ENCODE measurements at places on chromosomes 16 and 17.

DNA sequence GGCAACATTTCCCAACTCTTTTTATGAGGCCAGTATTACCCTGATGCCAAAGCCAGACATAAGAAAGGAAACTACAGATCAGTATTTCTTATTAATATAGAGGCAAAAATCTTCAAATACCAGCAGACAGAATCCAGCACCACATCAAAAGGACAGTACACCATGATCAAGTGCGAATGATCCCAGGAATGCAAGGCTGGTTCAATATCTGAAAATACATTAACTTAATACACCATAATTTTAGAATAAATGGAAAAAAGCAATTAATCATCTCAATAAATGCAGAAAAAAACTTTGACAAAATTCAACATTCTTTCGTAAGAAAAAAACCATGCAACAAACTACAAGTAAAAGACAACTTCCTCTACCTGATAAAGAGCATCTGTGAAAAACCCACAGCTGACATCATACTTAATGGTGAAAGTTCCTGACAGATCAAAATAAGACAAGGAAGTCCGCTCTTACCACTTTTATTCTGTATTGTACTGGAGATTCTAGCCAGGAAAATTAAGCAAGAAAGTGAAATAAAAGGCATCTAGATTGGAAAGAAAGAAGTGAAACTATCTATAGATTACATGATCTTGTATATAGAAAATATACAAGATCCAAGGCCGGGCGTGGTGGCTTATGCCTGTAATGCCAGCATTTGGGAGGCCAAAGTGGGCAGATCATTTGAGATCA is 26.4 kb upstream of the MAPK3 start:
- DNase-seq = no peak

- DNase-seq = no peak
Observed at GRCh38 chr16:80670170-80670865, 129.5 kb downstream of the DYNLRB2 start.

DNA sequence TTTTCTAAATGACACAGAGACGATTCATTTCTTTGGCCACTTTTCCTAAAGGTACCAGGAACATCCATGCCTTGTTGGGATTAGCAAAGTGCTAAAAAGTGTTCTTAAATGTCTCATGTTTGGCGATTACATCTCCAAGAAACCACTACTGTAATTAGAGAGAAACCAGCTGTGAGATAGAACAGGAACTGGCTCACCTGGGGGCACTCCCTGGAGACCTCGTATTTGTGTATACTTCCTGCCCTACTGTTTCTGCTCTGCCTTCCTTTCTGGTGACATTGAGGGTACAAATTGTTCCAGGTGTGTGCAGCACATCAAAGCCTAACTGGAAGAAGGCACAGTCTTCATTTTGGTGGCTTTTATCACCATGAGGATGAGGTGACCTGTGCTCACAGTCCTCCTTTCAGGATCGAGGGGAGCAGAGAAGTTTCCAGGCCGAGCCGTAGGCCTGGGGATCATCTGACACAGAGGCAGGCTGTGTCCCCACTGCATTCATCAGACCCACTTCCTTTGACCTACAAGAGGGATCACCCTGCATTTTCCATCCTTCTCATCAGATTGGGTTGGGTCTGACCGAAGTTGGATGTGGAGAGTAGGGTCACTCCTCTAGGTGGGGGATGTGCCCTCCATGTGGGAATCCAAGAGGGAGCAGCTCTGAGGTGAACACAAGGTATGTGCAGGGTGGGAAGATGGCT is 23.7 kb downstream of the CCL4 start:
- DNase-seq = no peak

DNA sequence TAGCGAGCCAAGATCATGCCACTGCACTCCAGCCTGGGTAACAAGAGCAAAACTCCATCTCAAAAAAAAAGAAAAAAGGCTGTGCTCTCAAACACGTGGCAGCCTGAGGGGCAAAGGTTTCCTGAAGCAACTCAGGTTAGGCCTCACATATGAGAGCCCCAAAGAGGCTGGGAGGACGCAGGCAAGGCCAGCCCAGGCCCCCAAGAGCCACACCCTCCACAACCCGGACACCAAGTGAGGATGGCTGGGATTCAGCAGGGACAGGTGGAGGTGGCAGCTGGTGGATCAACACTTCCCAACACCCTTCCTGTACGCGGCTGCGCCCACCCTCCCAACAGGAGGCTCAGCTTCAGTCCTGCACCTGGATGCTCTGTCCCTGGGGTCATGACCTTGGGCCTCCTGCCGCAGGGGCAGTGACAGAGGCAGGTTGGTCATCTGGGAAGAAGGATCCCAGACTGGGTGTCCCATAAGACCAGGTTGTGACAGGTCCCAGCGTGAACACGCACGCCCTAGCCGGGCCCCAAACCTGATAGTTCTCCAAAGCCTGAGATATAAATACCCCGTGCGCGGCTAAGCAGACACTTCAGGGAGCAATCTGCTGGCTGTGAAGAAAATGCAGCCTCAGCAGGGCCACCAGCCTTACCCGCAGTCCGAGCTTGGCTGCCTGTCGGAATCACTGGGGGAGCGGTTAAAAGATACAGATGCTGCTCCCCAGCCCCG is 78.1 kb downstream of the TIMM22 start:
- no peak for DNase-seq

- DNase-seq = no peak
Observed at GRCh38 chr17:50397919-50398285, 579 bp upstream of the LRRC59 start.

DNA sequence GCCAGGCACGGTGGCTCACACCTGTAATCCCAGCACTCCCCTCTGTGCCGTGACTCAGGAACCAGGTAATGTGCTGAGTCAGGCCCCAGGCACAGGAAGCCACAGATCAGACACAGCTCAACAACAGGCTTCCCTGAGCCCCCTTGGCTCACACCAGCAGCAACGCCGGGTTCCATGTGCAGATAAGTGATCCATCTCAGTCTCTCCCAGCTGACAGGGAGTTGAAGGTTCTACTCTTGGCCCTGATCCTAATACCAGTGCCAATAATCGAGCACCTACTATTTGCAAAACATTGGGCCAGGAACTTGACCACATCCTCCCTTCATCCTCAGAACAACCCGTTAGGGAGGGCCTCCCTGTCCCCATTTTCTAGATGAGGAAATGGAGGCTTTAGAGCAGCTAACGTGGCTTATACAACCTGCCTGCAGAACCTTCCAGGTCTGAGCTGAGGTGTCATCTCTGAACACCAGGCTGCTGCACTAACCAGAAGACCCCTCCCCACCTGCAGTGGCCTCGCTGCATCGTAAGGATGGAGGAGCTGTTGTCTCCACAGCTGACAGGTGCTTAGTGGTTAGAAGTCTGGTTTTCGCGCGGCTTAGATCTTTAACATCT is 64.8 kb upstream of the AMZ2 start:
- DNase-seq = no peak

- no peak for DNase-seq
Observed at GRCh38 chr16:78519896-78520295, 420.4 kb downstream of the WWOX start.

GRCh38 chr17:62617894-62618472 is 9.5 kb upstream of the MRC2 start:
- no peak for DNase-seq

- no peak for DNase-seq
Observed at GRCh38 chr16:89101303-89102040, 7.8 kb downstream of the ACSF3 start.

- DNase-seq = peak; percentile 45
Observed at GRCh38 chr17:75404731-75405364, 630 bp downstream of the GRB2 start.

- no peak for DNase-seq
Observed at GRCh38 chr17:75128694-75129505, 2.6 kb downstream of the NT5C start.

DNA sequence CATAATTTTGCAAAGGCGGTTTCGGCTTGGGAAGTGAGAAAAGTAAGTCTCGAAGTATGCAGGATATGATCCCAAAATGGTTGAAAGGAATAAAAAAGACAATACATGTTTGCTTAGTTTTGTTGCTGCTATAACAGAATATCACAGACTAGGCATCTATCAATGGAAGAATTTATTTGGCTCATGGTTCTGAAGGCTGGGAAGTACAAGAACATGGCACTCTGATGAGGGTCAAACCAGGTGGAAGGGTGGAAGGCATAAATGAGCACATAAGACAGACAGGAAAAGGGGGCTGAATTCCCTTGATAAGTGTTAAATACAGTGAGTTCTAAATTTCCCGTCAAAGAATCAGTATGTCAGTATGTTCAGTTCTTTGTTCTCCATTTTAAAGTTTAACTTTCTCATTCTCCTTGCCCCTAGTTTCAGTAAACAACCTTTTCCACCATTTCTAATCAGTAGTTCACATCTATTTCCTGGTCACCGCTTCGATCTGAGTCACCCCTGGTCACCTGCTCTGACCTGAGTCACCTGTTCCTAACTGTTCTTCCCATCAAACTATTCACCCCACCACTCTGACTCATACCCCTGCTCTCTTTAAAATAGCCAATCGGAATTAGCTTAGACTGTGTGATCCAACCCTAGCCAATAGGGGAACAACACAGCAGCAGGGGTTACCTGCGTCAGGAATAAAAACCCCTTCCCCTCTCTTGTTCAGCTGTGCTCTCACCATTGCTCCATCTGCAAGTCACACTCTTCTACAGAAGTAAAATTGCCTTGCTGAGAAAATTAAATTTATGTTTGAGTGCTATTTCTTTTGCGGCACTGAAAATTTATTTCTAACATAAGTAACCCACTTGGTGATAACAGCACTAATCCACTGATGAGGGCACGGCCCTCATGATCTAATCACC is 240.8 kb downstream of the STX8 start:
- no peak for DNase-seq

- no peak for DNase-seq
Observed at GRCh38 chr17:28141313-28141712, 98.8 kb downstream of the NLK start.

- peak; percentile 35 for DNase-seq
Observed at GRCh38 chr17:48679385-48680096, 42.8 kb downstream of the PRAC1 start.

DNA sequence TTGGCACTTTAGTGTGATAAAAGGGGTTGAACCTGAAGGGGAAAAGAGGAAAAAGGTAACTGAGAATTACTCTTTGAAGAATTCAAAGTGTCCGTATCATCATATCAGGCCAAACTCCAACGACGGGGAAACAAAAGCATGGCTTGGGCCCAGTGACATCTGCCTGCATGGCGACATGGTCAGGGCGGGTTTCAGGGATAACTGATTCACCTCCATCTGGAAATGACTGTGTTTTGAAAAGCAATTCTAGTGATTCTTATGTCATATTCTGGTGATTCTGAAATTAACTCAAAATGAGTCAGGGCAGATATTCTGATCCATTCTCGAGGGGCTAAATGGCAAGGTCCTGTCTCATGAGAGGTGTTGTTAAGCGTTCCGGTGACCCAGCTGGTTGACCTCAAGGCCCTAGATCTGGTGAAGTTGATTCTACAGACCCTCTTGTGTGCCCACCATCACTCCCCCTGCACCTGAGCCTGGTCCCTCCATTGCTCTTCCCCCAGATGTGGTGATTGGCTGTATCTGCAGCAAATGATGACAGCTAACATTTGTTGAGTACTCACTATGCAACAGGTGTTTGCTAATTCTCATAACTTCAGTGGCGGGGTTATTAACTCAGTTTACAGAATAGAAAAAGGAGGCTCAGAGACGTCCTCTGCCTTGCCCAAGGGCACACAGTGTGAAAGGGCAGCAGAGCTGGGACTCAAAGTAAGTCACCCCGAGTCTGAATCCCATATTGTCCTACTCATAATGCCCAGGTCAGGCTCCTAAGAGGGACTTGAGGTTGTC is 251.8 kb downstream of the MAF start:
- no peak for DNase-seq

GRCh38 chr17:78366109-78366848 is 6.4 kb upstream of the SOCS3 start:
- no peak for DNase-seq

- no peak for DNase-seq
Observed at GRCh38 chr17:45307290-45308015, 9.4 kb downstream of the MAP3K14 start.

- DNase-seq = no peak
Observed at GRCh38 chr17:16569358-16569712, 331 bp upstream of the ZNF287 start.

- DNase-seq = no peak
Observed at GRCh38 chr17:67266496-67266895, 21.5 kb upstream of the HELZ start.

GRCh38 chr16:57482845-57483545 is 3.3 kb downstream of the DOK4 start:
- no peak for DNase-seq

DNA sequence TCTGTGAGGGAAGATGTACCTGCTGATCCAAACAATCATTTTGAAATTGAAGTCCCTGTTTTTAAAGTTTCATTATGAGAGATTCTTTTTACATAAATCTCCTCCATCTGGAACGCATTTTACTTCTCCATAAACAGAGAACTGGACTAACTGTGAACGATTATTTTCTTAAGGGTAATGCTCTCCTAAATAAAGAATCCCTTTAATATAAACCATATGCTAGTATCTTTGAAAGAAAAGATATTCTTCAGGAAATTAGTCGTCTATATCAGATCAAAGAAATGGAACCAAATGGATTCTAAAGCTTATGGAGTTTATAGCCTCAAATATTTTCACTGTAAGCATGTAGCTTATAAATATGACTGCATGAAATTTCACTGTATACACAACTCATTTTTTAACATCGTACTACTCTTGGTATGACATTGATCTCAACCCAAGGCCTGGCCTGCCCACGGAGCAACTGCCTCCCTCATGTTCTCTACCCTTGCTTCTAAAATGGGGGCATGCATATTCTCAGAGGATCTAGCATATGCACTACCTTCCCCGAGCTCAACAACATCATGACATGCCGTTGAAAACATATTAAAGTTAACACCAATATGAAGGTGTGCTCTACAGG is 66.4 kb downstream of the MYH10 start:
- no peak for DNase-seq

DNA sequence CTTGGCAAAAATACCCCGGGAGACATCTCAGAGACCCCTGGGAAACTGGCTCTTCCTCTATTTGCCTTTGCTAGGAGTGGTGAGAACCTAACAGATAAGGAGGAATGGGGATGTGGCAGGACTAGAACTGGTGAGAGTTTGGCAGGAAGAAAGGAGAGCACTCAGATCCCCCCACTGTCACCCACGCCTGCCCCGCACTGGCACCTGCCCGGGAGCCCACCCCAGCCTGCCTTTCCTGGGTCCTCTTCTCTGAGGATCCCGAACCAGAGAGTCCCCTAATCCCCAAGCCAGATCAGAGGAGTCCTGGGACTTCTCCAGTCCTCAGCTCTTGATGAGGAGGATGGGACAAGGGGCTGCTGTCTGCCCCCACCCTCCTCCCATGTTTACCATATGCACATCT is 3.7 kb downstream of the KCNH6 start:
- no peak for DNase-seq

GRCh38 chr17:43591001-43591400 is 44.9 kb upstream of the ETV4 start:
- no peak for DNase-seq

DNA sequence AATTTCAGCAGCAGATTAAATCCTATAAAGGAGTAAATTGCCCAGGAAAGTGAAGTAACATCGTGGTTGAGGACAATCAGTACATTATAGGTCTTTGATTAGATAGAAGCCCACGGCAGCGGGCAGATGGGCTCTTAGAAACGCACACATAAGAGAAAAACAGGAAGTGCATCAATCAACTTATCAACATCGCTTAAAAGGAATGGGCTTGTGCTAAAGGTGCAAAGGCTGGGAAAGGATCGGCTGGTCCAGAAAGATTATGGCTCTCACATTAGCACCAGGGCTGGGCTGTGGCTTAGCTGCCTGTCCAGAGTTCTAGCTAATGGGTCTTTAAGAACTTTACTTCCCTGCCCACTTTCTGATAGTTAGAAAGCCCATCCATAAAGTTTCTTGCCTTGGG is 292.0 kb upstream of the TNRC6C start:
- no peak for DNase-seq

Data from NCI-H2081 (cell line).